ENCODE measurements at places on chromosomes 4 and X.

- DNase-seq: no peak
These were observed 122.6 kb downstream of the RCHY1 start for GRCh38 chr4:75391489-75392166.

DNA sequence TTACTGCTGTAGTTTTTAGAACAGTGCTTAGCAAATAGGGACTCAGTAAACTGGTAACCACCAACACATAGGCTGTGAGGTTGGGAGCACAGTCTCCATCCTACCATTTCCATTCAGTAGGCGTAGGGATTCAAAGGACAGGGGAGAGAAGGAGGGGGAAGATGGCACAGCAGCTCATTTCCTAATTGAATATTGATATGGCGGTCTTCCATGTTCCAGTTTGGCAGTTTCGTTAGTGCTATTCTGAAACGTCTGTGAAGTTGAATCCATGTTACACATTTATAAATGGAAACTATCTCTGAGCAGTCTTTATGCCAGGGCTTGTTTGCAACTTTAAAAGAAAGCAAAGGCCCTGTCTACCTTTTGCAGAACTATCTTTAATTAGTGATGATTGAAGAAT is 105.5 kb downstream of the PARM1 start:
- no peak for DNase-seq

GRCh38 chr4:154877110-154877760 is 96.2 kb downstream of the RBM46 start:
- no peak for DNase-seq

GRCh38 chrX:154317391-154317995 is 21.9 kb downstream of the TKTL1 start:
- DNase-seq: peak; percentile 14

DNA sequence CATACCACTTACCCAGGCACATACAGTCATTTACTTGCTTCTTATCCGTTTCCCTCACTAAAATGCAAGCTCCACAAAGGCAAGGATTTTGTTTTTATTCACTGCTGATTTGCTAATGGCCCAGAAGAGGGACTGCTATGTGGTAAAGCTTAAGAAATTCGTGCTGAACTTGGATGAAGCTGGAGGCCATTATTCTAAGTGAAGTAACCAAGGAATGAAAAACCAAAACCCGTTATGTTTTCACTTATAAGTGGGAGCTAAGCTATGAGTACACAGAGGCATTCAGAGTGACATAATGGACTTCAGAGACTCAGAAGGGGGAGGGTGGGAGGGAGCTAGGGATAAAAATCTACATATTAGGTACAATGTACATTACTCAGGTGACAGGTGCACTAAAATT is 47.2 kb downstream of the RAB33B start:
- no peak for DNase-seq

DNA sequence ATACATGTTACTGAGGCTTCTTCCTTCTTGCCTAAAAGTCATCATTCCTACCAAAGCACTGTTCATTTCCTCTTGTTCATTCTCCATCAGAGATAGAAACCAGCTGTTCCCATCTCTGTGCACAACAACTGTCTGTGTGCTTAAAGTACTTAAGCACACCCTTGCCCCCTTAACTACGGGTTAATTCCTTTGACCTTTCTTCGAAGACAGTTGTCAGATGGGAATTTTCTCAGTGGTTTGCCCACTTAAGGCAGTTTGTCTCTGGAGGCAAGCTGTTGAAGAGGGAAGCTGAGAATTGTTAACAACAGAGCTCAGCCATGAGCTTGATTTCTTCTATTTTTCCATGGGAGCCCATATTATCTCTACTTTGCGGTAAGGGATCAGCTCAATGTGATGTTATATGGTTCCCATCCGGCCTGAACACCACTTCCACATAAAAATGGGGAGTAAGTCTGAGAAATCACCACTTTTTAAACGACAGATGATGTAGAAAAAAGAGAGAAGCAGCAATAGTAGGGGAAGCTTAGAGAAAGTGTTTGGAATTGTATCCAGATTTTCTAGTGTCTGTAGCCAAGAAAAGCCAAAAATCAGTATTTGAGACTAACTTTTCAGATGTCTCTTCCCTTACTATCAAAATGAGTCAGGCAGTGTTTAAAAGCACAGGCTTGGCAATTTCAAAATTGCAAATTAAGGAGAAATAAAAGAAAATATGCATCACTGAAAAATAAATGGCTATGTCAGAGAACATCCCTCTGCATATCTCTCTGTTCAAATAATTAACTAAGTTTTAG is 194.4 kb downstream of the SLIT2 start:
- no peak for DNase-seq

DNA sequence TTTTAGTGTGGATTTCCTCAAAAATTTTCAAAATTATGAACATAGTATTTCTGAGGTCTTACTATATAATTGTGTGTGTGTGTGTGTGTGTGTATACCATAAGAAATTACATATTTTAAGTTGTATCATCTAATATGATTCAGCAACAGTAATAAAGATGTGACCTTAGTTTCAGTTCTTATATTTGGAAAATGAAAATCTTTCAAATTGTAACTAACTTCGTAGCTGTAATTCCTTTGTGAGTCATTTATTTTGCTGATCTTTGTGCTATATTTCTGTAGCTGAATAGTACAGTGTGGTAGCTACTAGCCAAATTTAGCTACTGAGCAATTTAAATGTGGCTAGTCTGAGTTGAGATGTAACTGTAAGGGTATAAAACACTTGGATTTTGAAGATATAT is 116.4 kb downstream of the RAP1GDS1 start:
- no peak for DNase-seq

DNA sequence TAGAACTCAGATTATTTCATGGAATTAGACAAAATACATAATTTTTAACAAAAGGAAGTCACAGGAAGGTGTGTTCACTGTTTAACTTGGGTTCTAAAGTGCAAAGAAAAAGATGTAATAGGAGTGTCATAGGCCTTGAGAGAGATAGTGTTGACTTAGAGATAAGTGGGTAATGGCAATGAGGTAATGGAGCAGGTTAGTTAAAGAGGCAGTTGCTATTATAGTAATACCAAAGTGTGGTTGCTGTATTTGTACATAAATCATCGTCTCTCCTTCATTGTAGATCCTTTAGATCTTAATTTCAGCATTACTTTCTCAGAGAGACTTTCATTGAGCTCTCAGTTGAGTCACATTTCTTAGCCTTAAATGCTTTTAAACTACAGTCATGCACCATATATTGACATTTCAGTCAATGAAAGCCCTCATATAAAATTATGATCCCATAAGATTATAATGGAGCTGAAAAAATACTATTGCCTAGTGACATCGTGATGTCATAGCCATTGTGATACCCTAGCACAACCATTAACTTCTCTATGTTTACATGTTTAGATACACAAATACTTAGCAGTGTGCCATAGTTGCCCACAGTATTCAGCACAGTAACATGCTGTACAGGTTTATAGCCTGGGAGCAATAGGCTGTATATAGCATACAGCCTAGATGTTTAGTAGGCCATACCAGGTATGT is 245.4 kb downstream of the ADGRL3 start:
- no peak for DNase-seq

- DNase-seq: no peak
These were observed 593 bp downstream of the NPY1R start for GRCh38 chr4:163331629-163332376.

DNA sequence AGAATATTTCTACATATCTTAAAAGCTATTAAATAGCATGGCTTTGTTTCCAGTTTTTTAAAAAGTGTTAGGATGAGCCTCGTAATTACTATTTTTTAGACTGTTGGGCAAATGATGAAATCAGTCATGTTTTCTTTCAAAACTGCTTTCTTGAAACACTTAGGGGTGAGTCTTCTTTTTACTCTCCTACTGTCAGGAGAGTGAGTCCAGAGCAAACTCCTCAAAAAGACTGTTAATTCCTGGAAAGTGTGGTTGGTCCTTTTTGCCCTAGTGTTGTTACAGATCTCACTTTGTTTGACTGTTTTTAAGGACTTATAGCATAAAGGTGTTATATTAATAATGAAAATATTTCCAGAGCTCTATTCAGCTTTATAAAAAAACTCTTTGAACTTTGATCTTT is 6.3 kb downstream of the GSTCD start:
- DNase-seq: no peak

DNA sequence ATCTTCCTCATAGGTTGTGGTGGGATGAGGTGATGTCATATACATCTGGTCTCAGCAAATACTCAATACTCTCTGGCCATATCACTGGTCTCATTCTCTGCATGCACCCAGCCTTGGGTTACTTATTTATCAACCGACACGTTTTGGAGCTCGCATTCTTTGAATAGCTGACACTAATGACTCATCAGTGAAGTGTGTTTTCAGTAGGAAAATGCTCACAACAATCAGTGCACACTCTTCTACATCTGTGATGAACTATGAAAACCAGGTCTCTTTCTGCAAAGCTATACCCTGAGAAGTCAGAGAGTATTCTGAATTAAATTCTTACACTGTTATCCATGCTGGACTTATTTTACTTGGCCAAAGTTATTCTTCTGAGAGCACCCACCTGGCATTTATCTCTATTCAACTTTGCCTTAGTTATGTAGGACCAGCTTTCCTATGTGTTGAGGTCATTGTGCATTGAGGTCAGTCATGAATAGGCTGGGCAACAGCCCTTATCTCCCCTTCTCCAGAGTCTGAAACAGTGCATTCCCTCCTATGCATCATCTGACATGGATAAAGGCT is 58.7 kb upstream of the DHX15 start:
- no peak for DNase-seq

- DNase-seq: no peak
These were observed 37.4 kb upstream of the IL1RAPL1 start for GRCh38 chrX:28549838-28550237.

GRCh38 chr4:99054428-99054994 is 34.1 kb downstream of the ADH5 start:
- DNase-seq: no peak

- DNase-seq: no peak
These were observed 452.2 kb downstream of the PCDH11X start for GRCh38 chrX:92231391-92231790.

GRCh38 chrX:30819080-30819479 is 70.0 kb downstream of the TAB3 start:
- no peak for DNase-seq

DNA sequence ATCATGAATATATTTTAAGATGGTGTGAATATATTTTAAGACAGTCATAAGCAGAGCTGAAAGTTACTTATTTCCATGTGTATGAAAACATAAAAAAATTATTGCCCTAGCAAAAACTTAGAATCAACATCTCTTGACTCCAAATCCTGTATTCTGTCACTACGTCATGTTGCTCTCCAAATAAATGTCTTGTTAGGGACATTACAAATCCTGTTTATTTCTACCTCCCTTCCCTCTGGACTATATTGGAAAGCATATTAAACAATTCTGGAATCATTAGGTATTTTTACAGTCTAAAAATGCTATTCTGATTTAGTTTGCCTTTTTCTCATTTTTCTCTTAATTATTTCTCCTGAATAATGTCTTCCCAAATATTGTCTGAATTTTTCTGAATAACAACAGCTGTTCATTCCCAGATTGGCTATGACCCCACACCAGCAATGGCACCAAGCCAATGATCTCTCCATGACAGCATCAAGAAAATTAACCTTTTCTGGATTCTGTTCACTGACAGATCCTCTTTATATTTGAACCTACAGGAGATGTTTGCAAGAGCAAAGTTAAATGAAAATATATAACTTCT is 523.1 kb downstream of the IQCM start:
- peak; percentile 52 for DNase-seq

GRCh38 chrX:119391279-119391678 is 7.9 kb upstream of the SLC25A43 start:
- no peak for DNase-seq

GRCh38 chr4:152109531-152110509 is 349.0 kb upstream of the GATB start:
- DNase-seq: peak; percentile 92

DNA sequence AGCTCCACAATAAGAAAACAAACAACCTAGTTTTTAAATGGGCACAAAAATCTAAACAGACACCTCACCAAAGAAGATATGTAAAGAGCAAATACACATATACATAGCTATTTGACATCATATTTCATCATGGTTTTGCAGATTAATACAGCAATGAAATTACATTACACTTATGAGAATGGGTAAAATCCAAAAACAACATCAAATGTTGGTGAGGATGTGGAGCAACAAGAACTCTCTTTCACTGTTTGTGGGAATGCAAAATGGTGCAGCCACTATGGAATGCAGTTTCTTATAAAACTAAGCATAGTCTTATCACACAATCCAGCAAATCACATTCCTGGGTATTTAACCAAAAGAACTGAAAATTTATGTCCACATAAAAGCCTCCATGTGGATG is 25.0 kb downstream of the TLR6 start:
- no peak for DNase-seq

DNA sequence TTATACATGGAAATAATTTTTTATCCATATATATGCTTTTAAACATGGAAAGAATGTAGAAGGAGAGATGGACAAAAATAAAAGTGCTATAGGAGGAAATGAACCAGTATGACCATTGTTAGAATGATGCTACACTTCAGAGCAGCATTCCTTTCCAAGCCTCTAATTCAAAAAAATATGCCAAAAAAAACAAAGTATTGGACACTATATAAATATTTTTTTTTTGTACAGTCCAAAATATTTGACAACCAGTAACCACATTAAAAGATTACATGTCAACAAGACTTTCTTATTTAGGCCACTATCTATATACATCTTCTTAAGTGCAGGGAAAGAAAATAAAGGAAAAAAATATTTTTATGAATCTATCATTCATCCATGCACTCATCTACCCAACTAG is 198.6 kb downstream of the LRBA start:
- DNase-seq: no peak

DNA sequence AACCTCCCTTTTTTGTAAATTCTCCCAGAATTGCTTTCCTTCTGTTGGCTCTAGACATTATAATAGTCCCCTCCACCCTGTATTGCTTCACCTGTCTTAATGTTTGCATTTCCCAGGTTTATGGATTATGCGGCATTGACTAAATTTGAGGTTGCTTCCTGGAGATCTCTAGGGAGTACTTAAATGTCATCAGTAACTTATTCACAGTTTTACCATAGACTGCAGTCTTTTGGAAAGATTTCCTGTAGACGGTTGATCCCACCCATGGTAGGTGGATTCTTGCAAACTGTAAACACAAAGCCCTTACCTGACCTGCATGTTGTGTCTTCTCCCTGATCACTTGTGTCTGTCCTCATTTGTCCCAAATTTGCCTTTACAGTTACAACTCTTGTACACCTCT is 6.2 kb upstream of the NOX1 start:
- no peak for DNase-seq

GRCh38 chrX:17788439-17788838 is 51.1 kb downstream of the SCML1 start:
- peak; percentile 39 for DNase-seq
